ENCODE measurements at places on chromosomes 5 and 9.

DNA sequence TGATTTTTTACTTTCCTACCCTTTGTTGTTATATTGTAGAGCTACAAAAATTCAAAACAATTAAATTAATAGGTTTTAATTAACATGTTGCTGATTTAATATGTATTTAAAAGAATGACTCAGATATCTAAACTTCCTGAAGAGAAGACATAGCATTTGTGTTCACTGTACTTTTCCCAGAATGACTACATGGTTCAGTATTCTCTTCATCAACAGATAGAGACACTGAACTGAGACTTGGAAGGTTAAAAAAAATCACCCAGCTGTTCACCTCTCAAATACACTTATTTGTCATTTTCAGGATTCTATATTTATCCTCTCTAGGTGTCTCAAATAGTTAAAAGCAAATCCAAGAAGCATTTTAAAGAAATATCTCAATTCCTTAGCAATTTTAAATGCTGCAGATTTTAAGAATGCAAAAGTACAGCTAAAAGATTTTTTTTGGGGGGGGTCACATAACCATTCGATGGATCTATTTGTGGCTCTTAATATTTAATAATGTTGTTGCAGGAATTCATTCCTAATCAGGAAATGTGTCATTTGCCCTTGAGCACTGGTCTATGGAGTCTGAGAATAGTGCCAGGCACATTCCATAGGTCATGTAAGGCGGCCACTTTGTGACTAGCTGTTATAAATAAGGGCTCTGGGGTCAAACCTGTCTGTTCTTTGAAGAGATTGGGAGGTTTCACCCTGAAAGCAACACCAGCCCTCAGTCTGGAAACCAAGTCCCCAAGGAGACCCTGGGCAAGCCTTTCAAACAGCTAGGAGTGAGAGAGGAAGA is 463.1 kb downstream of the NR2F1-AS1 start:
- DNase-seq = no peak

GRCh38 chr5:75412111-75412990 is 75.3 kb downstream of the HMGCR start:
- no peak for DNase-seq

DNA sequence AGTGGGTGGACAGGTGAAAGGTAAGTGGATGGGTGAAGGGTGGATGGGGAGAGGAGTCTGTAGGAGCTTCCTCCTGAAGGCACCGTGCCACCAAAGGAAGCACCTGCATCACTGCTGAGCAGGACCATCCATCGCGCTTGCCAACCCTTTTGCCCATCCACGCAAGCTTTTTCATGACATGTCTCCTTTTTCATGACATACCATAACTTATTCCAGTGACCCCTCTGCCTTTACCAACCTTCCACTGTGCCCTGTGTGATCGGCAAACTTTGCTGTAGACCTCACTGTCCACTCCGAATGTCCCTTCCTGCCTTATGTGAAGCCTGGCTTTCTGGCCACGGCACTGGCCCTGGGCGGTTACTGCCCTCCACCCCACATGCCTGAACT is 13.4 kb downstream of the FLT4 start:
- no peak for DNase-seq

DNA sequence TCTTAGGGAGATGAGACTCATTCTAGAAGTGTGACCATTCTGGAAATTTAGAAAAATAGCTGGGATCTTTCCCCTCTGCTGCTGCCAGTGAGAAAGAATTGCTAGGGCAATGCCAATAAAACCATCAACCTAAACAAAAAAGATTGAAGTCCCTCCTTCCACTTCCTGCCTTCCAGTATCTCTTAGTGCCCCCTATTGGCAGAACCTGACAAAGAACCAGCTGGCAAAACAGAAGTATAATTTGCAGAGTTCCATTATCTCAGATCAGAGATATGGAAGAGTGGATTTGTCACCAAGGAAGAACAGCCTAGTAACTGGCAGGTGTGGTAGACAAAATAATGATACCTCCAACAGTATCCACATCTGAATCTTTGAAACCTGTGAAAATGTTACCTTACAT is 13.8 kb upstream of the PLCXD3 start:
- DNase-seq = no peak

DNA sequence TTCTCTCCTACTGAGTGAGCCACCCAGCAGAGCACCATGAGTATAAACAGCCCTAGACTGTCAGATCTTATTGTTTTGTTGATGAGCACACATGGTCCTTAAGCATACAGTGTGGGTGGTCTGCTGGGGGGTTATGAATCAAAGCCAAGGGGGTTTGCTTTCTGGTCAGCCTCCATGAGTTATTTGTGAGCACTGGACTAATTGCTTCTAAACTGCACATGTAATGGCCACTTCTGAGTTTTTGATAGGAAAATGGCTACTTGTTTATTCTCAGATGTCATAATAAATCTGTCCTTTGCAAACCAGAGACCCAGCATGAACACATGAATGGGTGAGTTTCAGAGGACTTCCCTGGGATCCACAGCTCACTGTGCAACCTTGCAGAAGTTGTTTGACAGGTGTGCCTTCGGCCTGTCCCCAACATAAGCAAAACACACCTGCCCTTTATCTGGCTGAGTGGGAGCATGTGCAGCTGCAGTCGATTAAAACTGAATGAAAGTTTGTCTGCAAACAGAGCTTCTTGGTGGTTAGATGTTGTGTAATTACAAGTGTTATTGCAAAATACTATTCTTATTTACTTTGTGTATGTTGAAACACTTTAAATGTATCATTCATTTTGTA is 35.9 kb downstream of the MAMDC2 start:
- no peak for DNase-seq

DNA sequence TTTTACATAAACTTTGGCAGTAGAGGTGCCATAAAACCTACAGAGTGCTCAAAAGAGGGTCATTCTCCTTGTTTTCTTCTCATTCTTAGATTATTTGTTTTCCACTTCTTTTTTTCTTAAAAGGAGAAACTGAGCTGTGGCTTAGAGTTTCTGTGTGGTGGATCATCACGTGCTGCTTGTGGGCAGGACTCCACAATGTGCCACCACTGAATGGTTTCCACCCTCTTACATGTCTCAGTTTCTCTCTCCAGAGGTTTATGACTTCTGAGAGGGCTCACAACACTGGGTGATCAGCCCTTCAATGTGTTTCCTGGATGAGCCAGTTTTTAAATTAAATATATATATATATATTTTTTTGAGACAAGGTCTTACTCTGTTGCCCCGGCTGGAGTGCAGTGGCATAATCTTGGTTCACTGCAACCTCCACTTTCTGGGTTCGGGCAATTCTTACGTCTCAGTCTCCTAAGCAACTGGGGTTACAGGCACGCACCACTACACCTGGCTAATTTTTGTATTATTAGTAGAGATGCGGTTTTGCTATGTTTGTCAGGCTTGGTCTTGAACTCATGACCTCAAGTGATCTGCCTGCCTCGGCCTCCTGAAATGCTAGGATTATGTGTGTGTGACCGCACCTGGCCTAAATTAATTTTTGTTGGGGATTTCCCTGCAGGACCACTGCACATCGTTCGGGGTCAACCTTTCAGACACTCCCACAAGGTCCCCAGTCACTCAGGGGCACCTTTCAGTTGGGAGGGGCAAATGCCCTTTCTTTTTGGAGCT is 3.1 kb upstream of the UNC13B start:
- no peak for DNase-seq

DNA sequence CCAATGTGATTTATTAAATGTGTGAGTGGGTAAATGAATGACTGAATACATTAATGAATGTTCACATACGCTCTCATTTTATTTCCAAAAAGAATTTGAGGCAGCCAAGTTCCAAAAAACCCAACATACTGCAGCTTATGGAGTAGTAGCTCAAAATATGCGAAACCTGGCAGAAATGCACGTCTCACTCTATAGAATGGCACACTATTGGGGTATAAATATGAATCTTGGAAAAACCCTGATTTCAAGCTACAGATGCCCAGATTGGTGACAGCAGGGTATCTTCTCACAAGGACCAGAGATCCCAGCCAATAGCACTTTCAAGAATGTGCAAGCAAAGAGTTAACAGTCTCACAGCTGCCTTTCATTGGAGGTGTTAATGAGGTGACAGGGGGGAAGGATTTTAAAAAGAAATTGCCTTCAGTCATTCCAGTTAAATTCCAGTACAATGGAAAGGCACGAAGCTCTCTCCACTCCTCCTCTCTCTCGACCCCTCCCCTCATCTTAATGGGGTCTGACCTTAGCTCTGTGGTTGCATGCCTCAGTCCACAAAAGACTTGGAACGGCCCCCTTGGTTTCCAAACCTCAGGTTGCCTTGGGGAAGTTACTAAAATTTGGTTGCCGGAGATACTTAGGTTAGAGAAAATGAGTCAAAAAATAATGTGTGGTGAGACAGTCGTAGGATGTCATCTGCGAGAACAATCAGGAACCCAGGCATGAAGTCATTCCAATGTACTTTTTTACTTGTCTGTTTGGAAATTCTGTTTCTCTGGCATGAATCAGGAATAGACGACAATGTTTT is 307.4 kb downstream of the NFIB start:
- no peak for DNase-seq

DNA sequence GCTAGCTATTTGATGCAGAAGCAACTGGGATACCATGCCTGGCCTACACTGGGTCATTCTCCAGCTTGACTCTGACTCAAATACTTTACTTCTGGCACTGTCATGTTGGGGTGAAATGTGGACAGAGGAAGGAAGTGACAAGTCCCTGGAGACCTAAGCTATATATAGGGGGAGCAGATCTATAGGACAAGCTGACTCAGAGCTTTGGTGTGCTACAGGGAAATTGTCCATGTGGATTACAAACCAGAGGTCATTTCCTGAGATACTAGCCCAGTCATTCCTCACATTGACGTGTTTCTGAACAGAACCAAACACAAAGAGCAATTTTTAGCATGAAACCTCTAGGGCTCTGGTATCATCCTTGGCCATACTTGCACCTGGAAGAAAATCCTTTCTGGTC is 531.6 kb upstream of the CLINT1 start:
- no peak for DNase-seq

DNA sequence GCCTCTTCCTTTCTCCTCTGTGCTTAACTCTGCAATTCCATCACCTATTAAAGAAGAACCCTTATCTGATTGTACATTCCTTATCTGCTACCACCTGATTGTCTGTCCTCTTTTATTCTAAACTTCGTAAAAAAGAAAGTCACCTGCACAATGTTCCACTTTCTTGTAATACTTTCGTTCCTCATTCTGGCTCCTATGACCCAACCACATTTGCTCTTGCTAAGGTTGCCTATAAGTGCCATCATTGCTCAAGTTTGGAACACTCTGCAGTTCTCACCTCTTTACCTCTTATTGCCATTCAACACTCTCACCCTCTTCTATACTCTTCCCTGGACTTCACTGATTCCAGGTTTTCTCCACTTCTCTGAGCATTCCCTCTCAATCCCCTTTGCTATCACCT is 10.1 kb downstream of the TAF1L start:
- DNase-seq = no peak

DNA sequence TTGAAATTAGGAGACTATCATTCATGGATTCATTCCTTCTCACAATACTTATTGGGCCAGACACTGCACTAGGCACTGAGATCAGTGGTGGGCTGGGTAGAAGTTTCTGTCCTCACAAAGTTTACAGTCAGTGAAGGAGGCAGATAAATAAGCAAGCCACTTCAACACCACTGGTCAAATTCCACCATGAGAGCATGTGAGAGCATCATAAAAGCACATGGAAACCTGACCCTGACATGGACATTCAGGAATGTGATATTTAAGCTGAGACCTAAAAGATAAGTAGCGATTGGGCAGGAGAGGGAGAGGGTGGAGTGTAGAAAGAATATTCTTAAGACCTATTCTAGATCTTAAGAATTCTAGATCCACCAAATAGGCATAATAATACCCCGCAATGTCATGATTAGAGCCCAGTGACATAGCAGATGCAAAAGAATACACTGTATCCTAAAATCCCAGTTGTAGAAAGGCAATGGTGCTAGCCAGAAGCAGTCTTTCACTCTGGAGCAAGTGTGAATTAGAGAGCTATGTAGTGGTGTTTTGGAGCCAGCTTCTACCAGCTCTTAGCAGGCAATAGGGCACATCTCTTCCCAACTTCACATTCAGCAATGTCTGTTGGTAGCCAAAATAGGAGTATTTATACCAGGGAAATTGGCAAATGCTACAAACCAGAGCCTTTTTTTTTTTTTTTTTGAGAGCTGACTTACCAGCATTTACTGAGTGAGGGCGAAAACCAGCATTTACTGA is 46.4 kb downstream of the SH3RF2 start:
- DNase-seq = no peak

- no peak for DNase-seq
Measured at GRCh38 chr9:120965344-120966012, 38.9 kb upstream of the TRAF1 start.

DNA sequence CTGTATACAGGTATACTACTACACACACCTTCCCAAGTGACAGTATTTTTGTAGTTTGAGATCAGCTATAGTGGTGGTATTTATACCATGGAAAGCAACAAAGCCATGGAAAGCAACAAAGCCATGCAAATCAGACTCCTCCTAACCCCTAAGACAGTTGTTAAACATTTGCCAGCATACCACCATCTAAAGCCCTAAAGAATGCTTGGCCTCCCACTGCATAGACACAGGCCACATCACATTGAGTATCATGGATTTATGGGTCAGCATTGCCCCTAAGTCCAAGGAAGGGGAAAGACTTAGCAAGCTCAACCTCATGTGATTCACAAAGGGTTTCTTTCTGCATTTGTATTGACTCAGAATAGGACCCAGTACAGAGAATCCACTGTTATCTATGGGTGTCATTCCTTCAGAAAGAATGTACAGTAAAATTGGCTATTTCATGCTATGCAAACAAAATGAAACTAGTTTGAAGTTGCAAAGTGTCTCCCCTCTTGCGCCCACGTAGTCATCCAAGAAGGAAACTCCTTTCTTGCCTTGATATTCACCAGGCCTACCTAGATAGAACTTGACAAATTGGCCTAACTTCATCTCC is 70.4 kb upstream of the IQGAP2 start:
- DNase-seq = no peak

DNA sequence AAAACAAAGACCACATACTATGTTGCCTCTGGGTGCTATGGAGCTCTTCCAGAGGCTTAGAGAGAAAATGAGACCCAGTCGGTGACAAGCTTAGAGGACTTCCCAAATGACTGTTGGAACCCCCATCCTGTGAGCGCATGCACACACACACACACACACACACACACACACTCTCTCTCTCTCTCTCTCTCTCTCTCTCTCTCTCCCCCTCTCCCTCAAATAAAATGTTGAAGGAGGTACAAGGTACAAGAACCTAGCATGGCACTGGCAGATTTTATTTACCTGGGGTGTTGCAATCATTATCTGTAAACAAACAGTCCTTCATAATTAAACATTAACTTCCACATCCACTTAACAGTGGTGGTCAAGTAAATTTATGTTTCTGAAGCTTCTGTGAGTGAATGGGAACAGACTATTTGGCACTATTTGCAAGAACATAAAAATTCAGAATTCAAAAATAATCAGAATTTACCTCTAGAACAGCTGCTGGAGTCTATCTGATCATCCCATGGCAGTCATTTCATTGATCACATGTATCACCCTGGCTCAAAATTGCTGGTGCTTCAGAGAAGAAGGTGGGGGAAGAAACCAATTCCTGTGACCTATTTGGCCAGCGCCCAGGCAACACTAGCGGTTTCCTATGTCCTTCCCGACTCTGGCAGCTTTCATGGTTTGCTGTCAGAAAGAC is 24.9 kb downstream of the TRPM3 start:
- DNase-seq = no peak

Data from activated T-cell treated with anti-CD3 and anti-CD28 coated beads, Interleukin-2, amount 50 U/mL, for 1 hour (primary cell).